NAMALWA (cell line): ENCODE measurements at places on chromosomes 6 and 20.

- DNase-seq, result no peak
These were observed 767 bp downstream of the AP5S1 start for GRCh38 chr20:3820901-3821727.

GRCh38 chr20:50304501-50304856, 113.8 kb downstream of the CEBPB start:
- DNase-seq, result no peak

GRCh38 chr20:6333110-6333509, 210.3 kb upstream of the FERMT1 start:
- no peak for DNase-seq

DNA sequence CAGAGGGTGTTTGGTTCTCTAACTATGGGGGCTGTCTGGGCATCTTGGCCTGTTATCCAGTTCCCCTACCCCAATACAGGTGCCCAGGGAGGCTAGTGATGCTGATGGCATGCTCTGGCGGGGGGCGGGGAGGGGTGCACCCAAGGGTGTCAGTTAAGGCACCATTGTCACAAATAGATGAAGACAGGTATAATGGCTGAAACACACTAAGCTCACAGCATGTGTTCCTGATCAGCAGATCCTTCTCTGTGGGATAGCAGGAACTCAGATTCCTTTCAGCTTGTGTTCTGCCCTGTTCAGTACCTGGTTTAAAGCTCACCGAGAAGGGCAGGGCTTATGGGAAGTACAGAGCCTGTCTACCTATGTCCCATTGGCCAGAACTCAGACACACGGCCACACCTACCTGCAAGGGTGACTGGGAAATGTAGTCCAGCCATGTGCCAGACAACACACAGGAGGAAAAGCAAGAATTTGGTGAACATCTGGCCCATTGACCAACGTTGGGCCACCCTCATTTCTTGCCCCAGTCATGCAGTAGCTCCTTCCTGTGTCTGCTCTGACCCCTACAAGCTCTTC, 3.4 kb upstream of the RSPO4 start:
- DNase-seq, result peak; percentile 80

DNA sequence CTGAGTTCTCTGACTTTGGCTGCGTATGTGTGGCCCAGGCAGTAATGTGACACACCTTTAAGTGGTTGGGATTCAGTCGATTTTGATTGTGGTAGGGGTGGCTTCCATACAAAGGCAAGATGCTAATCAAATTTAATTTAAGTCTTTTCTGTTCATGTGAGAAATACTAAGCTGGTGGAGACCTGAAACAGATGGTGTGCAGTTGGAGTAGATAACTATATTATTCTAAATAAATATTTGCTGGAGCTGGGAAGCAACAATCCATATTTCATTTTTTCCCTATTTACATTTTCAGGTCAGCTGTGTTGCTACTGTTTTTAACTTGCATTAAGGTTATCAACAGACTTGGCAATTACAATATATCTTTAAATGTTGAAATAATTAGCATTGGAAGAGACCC, 67.4 kb upstream of the C20orf144 start:
- no peak for DNase-seq

GRCh38 chr6:107811591-107812218, 12.4 kb downstream of the SCML4 start:
- no peak for DNase-seq

DNA sequence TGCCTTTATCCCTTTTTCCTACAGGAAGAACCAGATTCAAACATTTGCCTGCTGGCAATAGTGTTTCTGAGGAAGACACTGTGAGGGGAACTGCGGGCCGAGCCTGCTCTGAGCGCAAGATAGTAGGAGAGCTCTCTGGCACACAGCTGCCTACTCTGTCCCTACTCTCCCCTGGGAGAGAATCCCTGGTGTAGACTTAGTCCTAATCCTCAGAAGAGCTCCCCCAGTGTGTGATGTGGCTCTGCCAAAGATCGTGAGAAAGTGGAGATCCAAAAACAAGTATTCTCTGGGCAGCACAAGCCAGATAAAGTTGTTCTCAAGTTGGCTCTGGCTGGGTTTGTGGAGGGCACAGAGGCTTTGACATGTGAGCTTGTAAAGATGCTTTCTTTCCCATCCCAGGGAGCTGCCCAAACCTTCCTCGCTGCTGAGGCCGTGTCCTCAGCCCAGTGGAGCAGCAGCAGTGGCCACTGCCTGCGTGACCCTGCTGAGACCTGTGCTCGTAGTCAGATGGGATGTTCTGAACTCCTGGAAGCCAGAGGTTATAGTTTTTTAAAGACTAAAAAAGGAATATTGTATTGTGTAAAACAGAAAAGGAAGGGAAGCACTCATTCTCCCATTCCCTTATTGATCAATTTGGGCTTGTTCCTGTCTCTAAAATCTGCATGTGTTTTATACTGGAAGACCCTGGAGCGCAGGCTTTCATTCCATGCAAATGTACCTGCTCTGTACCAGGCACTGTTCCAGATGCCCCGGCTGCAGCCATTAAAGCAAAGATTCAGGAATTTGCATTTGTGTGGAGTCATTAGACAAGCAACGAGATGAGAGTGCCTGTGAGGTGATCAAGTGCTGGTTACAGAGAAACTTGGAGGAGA, 30.7 kb downstream of the PNLDC1 start:
- DNase-seq, result no peak

DNA sequence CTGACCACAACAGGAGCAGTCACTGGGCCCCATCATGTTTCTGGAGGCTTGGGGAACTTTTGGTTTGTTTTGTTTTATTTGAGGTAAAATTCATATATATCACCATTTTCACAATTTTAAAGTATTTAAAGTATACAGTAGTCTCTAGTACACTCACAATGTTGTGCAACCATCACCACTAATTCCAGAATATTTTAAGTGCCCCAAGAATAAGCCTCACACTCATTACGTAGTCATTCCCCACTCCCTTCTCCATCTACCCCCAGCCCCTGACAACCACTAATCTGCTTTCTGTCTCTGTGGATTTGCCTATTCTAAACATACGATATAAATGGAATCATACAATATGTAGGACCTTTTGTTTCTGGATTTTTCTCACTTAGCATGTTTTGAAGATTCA, 29.0 kb downstream of the RTN4IP1 start:
- no peak for DNase-seq

DNA sequence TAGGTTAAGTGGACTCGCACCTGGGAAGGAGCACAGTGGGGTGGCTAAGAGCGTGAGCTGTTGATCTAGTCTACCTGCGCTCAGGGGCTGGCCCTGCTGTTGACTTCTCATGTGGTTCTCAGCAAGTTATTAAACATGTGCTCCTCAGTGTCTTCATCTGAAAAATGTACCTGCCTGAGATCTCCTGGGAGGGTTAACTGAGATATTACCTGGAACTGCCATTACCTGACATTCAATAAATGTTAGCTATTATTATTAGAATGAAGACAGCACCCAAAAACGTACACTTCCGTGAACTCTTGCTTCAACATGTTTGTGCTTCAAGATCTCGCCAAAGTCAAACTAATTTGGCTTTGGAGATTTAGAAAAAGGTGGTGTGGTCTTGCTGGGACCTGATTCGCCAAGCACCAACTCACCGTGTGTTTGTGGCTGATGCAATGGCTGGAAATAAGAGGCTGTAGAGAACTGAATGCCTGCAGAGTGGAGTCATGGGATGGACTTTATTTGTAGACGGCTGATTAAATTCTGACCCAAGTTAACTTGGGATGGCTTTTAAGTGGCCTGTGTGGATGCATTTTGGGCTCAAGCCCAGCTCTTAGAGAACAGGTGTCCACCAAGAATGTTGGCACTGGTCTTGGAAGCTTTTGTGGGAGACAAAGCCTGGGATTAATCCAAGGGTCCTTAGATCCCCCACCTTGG, 692.9 kb downstream of the QKI start:
- DNase-seq, result no peak

- no peak for DNase-seq
These were observed 12.8 kb upstream of the CCDC167 start for GRCh38 chr6:37512400-37513011.

GRCh38 chr6:167090171-167090570, 32.7 kb upstream of the CCR6 start:
- peak; percentile 49 for DNase-seq

- DNase-seq, result no peak
These were observed 43.6 kb downstream of the RGS17 start for GRCh38 chr6:153087436-153087835.

DNA sequence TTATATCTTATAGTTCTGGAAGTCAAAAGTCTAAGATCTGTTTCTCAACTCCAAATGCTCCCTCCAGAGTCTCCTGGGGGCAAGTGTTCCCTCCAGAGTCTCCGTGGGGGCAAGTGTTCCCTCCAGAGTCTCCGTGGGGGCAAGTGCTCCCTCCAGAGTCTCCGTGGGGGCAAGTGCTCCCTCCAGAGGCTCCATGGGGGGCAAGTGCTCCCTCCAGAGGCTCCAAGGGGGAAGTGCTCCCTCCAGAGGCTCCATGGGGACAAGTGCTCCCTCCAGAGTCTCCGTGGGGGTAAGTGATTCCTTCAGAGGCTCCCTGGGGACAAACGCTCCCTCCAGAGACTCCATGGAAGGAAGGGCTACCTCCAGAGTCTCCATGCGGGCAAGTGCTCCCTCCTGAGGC, 34.0 kb upstream of the THBS2 start:
- no peak for DNase-seq

DNA sequence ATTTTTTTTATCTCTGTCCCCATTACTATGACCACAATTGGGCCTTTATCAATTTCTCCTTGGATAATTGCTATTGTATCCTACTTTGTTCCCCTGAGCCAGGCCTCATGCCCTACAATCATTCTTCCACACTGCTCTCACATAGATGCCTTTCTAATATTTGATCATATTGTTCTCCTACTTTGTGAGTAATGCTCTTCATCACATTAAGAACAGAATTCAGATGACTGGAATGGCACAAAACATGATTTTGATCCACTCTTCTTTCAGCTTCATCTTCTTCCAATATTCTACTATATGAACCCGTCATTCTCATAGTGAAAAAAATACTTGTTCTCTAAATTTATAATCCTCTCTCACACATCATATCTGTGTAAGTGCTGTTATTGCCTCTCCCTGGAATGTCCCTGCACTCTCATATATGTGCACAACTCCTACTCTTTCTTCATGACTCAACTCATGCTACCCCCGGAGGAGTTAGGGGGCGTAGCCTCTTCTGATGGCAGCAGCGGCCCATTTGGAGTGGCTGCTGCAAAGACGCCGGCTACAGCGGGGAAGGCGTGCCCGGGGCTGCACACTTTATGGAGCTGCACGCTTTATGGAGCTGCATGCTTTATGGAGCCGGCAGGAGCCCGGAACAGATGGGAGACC, 25.3 kb upstream of the HACE1 start:
- DNase-seq, result no peak

- no peak for DNase-seq
These were observed 248.8 kb downstream of the CDH4 start for GRCh38 chr20:61500791-61501321.

GRCh38 chr20:17648315-17648646, 33.8 kb downstream of the RRBP1 start:
- DNase-seq, result no peak

GRCh38 chr20:60648556-60648955, 603.5 kb upstream of the CDH4 start:
- no peak for DNase-seq

GRCh38 chr6:122484760-122485159, 13.2 kb upstream of the SERINC1 start:
- DNase-seq, result peak; percentile 52

DNA sequence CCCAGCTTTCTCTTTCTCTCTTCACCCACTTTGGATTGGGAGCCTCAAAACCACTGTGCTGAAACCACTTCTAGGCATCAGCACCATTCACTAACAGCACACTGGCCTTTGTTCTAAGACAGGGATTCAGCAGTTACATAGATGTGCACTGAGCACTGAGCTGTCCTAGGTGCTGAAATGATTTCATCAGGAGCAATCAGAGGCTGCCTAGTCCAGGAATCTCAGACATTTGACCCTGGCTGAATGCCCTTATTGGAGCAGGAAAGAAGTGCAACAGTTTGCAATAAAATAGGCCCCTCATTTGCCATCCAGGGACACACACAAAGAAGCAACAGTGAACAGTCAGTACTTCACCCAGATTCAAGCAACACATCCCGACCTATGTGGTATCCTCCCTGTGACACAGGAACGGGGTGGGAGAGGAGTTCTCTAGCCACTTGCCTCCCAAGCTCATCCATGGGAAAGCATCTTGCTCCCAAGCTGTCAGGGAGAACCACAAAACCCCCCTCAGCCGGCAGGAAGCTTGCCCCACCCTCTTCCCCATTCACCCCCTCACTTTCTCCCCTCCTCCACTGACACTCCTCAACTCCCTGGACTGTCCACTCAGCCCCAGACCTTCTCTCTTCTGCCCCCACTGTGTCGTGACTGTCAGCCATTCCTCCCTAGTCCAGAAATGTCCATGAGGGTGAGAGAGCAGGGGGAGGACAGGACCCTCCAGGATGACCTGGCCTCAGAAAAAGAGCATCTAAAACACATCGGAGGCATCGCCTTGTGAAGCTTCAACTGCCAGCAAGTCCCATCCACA, 304.4 kb downstream of the PREX1 start:
- peak; percentile 53 for DNase-seq

- no peak for DNase-seq
These were observed 38.6 kb downstream of the PDYN start for GRCh38 chr20:1955217-1955616.

DNA sequence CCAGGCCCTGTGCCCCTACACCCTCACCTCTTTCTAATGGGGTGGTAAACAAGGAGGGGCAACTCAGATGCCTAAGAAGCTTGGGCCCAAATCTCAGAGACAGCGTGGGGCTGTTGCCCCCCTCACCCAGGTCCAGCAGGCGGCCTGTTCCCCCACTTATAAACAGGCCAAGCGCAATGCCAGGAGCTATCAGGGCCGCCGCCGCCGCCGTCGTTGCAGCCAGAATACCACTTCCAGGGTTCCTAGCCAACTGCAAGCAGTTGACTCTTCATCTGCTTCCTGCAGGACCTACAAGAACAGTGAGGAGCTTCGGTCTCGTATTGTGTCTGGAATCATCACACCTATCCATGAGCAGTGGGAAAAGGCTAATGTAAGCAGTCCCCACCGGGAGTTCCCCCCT, 16.4 kb downstream of the PSMF1 start:
- no peak for DNase-seq

DNA sequence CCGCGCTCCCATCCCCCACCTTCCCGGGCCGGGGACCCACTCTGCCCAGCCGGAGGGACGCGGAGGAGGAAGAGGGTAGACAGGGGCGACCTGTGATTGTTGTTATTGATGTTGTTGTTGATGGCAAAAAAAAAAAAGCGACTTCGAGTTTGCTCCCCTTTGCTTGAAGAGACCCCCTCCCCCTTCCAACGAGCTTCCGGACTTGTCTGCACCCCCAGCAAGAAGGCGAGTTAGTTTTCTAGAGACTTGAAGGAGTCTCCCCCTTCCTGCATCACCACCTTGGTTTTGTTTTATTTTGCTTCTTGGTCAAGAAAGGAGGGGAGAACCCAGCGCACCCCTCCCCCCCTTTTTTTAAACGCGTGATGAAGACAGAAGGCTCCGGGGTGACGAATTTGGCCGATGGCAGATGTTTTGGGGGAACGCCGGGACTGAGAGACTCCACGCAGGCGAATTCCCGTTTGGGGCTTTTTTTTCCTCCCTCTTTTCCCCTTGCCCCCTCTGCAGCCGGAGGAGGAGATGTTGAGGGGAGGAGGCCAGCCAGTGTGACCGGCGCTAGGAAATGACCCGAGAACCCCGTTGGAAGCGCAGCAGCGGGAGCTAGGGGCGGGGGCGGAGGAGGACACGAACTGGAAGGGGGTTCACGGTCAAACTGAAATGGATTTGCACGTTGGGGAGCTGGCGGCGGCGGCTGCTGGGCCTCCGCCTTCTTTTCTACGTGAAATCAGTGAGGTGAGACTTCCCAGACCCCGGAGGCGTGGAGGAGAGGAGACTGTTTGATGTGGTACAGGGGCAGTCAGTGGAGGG, 2.8 kb downstream of the SOX4 start:
- DNase-seq, result peak; percentile 80

- DNase-seq, result no peak
These were observed 163.7 kb downstream of the CARMIL1 start for GRCh38 chr6:25442898-25443297.
